ENCODE measurements at places on chromosomes 2 and 18.

DNA sequence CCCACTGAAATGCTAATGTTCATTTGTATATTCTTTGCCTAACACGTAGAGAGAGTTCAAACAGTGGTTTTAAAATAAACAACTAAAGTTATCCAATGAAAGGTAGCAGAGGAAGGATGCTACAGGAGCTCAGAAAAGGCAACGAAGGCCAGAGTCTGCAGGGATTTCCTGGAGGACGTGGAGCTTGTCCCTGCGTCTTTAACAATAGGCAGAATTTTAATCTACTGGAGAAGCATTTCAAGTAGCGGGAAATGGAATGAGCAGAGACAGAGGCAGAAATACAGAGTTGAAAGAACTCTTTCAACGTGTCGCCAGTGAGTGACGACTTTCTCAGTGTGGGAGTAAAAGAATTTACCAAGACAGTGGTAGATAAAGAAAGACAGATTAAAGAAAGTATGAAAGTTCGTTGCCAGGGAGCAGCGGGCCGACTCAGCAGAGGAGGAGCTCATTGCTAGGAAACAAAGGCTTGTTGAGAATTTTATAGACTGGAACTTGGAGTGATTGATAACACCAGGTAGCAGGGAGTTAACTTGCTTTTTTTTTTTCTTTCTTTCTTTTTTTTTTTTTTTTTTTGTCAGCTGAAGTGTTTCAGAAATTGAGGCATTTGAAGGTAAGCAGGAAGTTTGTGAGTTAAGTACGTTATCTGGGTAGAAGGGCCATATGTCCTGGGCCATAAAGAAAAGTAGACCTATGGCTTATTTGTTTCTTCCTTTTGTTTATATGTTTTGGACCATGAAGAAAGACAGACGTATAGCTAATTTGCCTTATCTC, 625 bp upstream of the NBAS start:
- H3K4me1 ChIP-seq, result peaks cover 20% of the 10 kb centered on the region
- DNase-seq, result no peak
- peak overlapping the region; percentile 83 for H3K27ac ChIP-seq
- no peaks in the 10 kb centered on the region for H3K27me3 ChIP-seq

DNA sequence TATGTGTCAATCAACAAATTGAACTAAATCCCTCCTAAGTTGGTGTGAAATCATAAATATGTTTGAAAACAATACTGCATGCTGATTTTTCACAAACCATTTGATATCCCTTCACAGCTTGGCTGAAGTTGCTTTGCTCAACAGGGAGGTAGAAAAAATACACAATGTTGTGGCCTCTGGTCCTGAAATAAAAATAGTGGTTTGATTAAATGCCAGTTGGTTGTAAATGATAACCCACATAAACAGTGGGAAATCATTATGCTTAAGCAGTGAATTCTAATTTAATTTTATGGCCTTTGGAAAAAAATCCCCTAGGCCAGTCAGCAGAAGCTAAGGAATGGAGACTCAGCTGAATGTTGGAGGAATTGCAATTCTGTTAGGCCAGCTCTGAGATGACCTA, 359.4 kb upstream of the CWC22 start:
- H3K4me1 ChIP-seq, result no peaks in the 10 kb centered on the region
- DNase-seq, result no peak
- no peaks in the 10 kb centered on the region for H3K27me3 ChIP-seq
- no peak overlapping the region for H3K4me3 ChIP-seq
- no peak overlapping the region for H3K27ac ChIP-seq

DNA sequence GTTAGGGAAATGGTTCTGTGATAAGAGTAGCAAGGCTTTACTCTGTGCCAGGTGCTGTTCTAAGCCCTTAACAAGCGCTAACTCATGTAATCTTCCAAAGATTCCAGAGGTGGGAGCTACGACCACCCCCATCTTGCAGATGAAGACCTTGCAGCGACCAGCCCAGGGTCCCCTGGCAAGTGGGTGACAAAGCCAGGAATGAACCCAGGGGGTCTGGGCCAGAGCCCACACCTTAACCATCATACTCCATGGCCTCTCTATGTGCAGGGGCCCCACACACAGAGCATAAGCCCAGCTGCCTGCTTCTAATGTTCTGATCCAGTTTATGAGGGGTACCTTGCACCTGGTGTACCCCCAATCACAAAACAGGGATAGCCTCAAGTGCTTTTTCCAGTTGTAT, 105.3 kb downstream of the ZBTB7C start:
- peaks cover 23% of the 10 kb centered on the region for H3K4me1 ChIP-seq
- DNase-seq, result no peak
- H3K4me3 ChIP-seq, result no peak overlapping the region
- no peaks in the 10 kb centered on the region for H3K27me3 ChIP-seq
- no peak overlapping the region for H3K27ac ChIP-seq

DNA sequence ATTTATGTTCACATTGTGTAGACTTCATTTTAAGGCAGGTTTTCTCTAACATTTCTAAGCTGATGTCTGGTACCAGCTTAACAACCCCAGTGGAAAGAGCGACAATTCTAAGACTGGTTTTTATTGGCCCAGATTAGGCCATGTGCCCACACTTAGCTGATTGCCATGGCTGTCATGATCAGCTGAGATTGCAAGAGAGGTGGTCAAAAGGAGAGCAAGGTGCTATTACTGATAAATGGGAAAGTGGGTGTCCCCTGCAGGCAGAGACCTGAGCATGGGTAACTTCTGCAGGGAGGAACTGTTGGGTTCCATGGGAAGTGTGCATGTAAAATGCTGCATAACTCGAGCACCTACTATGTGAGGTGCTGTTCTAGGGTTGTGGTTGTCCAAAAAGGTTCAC, 56.8 kb upstream of the MCFD2 start:
- no peak overlapping the region for H3K4me3 ChIP-seq
- H3K4me1 ChIP-seq, result peaks cover 41% of the 10 kb centered on the region
- DNase-seq, result no peak
- H3K27me3 ChIP-seq, result no peaks in the 10 kb centered on the region

DNA sequence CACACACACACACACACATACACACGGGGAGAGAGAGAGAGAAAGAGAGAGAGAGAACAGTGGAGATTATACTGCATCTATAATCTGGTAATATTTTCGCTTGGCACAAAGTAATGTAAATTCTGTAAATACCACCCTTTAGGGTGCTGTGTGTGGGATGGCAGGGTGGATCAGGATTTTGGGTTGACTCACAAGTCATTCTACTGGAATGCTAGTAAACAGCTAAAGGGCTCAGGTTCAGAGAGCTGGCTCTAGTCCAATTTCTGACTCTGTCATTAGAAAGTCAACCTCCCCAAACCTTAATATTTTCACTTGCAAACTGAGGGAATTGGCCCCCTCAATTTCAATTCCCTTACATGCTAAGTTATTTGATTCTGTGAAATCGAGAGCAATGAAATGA, 308.3 kb downstream of the TSN start:
- no peaks in the 10 kb centered on the region for H3K4me1 ChIP-seq
- no peak for DNase-seq
- H3K4me3 ChIP-seq, result no peak overlapping the region
- H3K27me3 ChIP-seq, result no peaks in the 10 kb centered on the region
- H3K36me3 ChIP-seq, result no peaks in the 10 kb centered on the region
- H3K27ac ChIP-seq, result no peak overlapping the region
